ENCODE measurements at places on chromosomes 7 and 10. TPM values are rescaled to one million over a fixed set of nuclear protein-coding genes. Genes with fewer than 3 reads are reported as not detected.

PAPOLB gene
- 0.07 TPM for total RNA-seq

FAM25C gene
- not detected for total RNA-seq

AGMO gene
- 0.27 TPM for total RNA-seq

NKX2-3 gene
- not detected for total RNA-seq

SEMA3A gene
- 19.6 TPM for total RNA-seq

NODAL gene
- total RNA-seq = not detected

OPALIN gene
- not detected for total RNA-seq

SPDYE2 gene
- not detected for total RNA-seq

KCND2 gene
- 12.7 TPM for total RNA-seq

HYAL4 gene
- total RNA-seq = not detected

RNF133 gene
- total RNA-seq = not detected

- H3K4me3 ChIP-seq = no peak overlapping the region
- H3K4me1 ChIP-seq = no peaks in the 10 kb centered on the region
- H3K27ac ChIP-seq = no peak overlapping the region
- peaks cover 4% of the 10 kb centered on the region for H3K36me3 ChIP-seq
- peaks cover 21% of the 10 kb centered on the region for H3K27me3 ChIP-seq
- no peak for DNase-seq
Measured at GRCh38 chr10:4003348-4003973, 218.5 kb upstream of the KLF6 start.

GRCh38 chr10:95289921-95290421 is 832 bp downstream of the PDLIM1 start:
- DNase-seq = no peak
- H3K36me3 ChIP-seq = no peaks in the 10 kb centered on the region
- peak overlapping the region; percentile 94 for H3K4me3 ChIP-seq
- peak overlapping the region; percentile 96 for H3K27ac ChIP-seq
- peaks cover 25% of the 10 kb centered on the region for H3K27me3 ChIP-seq

DNA sequence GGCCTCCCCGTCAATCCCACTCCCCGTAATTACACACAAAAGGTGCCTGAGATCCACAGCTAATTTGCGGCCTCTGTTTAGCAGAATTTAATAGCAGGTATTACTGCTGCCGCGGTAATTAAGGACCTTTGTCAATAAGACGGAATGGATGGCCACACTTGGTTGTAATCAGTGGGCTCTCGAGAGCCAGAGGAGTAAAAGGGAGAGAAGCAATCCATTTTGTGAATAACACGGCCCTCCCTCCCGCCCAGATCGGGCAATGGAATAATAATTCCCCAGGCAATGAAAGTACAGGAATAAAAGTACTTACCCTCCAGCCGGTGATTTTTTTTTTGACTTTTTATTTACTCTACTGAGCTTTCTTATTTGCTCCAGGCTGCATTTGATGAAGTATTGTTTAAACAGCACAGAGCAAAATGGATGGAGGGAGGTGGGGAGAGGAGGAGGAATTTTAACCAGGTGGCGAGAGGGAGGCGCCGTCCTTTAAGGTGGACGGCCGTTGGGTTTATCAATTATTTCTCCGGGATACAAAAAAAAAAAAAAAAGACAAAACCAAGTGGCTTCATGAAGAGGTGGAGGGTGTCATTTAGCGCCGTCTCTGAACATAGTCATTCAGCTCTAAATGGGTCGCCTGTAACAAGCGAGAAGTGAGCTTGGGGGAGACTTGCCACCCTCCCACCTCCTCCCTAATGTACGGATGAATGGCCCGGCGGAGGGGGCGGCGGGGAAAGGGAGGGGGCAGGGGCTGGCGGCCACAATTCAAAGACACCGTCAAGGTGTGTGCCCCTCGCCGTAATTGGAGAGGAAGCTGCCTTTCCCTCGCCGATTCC is 120.3 kb downstream of the BUB3 start:
- peaks cover 11% of the 10 kb centered on the region for H3K4me1 ChIP-seq
- H3K27ac ChIP-seq = no peak overlapping the region
- peaks cover 1% of the 10 kb centered on the region for H3K36me3 ChIP-seq
- peak overlapping the region; percentile 67 for H3K4me3 ChIP-seq

GRCh38 chr7:158759749-158760444 is 55.3 kb upstream of the NCAPG2 start:
- no peaks in the 10 kb centered on the region for H3K27me3 ChIP-seq
- DNase-seq = no peak
- H3K4me3 ChIP-seq = no peak overlapping the region
- H3K4me1 ChIP-seq = no peaks in the 10 kb centered on the region
- peaks cover 38% of the 10 kb centered on the region for H3K36me3 ChIP-seq

GRCh38 chr10:48476279-48476982 is 128.4 kb downstream of the ARHGAP22 start:
- H3K27ac ChIP-seq = no peak overlapping the region
- peaks cover 14% of the 10 kb centered on the region for H3K27me3 ChIP-seq
- H3K36me3 ChIP-seq = no peaks in the 10 kb centered on the region
- H3K4me3 ChIP-seq = no peak overlapping the region
- DNase-seq = peak; percentile 5

DNA sequence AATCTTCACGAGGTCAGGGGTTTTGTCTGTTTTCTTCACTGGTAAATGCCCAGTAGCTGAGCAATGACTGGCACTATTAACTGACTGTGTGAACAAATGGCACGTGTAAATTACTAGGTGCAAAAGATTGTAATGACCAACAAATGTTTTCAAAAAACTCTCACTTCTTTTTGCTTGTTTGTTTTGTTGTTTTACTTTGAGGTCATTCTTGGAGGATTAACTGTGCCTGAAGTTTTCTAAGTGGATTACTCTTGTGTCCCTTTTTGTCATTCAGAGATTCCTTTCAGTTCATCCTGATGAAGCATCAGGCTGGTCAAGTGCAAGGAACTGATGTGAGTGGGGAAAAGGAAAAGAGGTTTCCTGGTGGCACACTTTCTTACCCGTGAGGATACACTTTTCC is 74.4 kb upstream of the PPP1R3C start:
- no peaks in the 10 kb centered on the region for H3K27me3 ChIP-seq
- H3K4me3 ChIP-seq = no peak overlapping the region
- no peak for DNase-seq
- peaks cover 14% of the 10 kb centered on the region for H3K4me1 ChIP-seq

DNA sequence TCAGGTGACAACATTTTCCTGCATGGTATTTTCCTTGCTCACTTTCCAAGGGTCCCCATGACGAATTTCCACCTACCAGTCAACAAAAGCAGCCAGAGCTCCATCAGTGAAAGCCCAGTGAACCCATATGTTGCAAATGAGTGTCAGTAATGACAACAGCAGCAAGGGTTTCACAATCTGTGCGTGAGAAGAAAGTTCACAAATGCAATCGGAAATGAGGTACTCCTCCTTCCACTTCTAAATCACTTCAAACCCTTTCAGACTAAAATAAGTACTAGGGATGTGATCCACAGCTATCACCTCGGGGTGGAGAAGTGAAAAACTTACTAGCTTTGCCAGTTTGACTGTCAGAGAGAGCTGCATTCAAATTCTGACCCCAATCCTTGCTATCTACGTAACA is 55.6 kb upstream of the BET1 start:
- no peak for DNase-seq
- peaks cover 3% of the 10 kb centered on the region for H3K27me3 ChIP-seq
- no peak overlapping the region for H3K4me3 ChIP-seq
- H3K27ac ChIP-seq = no peak overlapping the region
- no peaks in the 10 kb centered on the region for H3K36me3 ChIP-seq
- peaks cover 4% of the 10 kb centered on the region for H3K4me1 ChIP-seq

- no peak overlapping the region for H3K4me3 ChIP-seq
- H3K27me3 ChIP-seq = no peaks in the 10 kb centered on the region
- H3K4me1 ChIP-seq = no peaks in the 10 kb centered on the region
- peak; percentile 31 for DNase-seq
- H3K27ac ChIP-seq = no peak overlapping the region
Measured at GRCh38 chr10:89853781-89854191, 152.4 kb downstream of the KIF20B start.

DNA sequence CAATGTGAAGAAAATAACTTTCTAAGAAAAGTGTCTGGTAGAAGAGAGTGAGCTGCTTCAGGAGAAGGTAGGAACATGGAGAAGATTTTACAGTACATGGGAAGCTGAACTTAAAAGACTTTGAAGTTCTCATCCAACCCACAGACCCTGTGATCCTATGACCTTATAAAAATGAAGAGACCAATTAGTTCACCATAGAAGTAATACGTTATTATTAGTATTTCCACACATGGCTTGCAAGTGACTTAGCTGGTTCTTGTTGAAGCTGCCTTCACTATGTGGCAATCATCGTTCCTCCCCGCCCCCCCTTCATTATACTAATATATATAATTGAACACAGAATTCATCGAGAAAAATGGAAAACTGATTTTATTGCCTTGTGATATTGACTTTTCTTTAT is 129.1 kb downstream of the SND1 start:
- H3K27me3 ChIP-seq = no peaks in the 10 kb centered on the region
- H3K36me3 ChIP-seq = peaks cover 7% of the 10 kb centered on the region
- H3K4me3 ChIP-seq = no peak overlapping the region
- DNase-seq = no peak
- no peak overlapping the region for H3K27ac ChIP-seq

DNA sequence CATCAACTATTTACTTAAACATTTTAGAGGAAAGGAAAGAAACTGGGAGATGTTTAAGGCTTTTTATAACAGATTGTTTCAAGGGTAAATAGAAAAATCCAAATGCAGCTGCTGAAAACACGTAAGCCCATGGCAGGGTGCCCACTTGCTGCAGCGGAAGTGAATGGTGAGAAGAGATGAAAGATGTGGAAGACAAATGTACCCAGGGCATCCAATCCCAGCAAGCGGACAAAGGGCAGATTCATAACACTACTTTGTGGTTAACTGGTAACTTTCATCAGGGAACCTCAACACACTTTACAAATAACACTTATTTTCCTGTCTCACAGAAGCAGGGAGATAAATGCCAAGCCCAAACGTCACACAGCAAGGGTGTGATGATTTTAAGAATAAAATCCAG is 358.4 kb downstream of the KCNMA1 start:
- H3K36me3 ChIP-seq = peaks cover 3% of the 10 kb centered on the region
- peaks cover 56% of the 10 kb centered on the region for H3K27me3 ChIP-seq
- H3K4me3 ChIP-seq = no peak overlapping the region
- H3K4me1 ChIP-seq = peaks cover 18% of the 10 kb centered on the region
- no peak for DNase-seq

DNA sequence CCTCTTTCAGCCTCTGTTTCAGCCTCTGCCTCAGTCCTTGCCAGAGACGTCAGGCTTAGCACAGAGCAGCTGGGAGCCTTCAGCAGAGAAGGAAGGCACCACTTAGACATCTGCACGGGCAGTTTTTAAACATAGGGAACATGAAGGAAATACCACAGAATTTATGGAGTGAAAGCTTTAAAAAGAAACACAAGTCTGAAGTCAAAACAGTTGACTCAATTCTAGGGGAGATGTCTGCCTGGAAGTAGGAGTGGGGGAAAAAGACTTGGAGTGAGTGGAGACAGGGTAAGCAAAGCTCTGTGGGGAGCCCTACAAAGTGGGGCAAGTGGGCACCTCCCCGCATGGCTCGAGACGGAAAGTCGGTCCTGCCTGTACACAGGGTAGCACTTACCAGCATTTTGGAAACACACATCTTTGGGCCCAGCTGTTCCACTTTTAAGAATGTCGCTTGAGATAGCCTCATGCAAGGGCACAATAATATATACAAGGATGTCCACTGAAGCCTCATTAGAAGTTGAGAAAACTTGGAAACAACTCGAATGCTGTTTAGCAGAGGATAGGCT is 5.0 kb upstream of the TBXAS1 start:
- H3K36me3 ChIP-seq = peaks cover 1% of the 10 kb centered on the region
- no peak for DNase-seq
- H3K27me3 ChIP-seq = no peaks in the 10 kb centered on the region
- no peak overlapping the region for H3K27ac ChIP-seq

GRCh38 chr7:25503306-25503705 is 275.0 kb upstream of the NPVF start:
- no peak overlapping the region for H3K27ac ChIP-seq
- H3K36me3 ChIP-seq = no peaks in the 10 kb centered on the region
- no peak overlapping the region for H3K4me3 ChIP-seq
- peaks cover 4% of the 10 kb centered on the region for H3K27me3 ChIP-seq

GRCh38 chr10:1050145-1050544 is 1.2 kb upstream of the IDI1 start:
- H3K4me3 ChIP-seq = peak overlapping the region; percentile 91
- peaks cover 8% of the 10 kb centered on the region for H3K36me3 ChIP-seq
- DNase-seq = no peak
- H3K4me1 ChIP-seq = peaks cover 31% of the 10 kb centered on the region
- H3K27ac ChIP-seq = peak overlapping the region; percentile 99
- H3K27me3 ChIP-seq = no peaks in the 10 kb centered on the region

DNA sequence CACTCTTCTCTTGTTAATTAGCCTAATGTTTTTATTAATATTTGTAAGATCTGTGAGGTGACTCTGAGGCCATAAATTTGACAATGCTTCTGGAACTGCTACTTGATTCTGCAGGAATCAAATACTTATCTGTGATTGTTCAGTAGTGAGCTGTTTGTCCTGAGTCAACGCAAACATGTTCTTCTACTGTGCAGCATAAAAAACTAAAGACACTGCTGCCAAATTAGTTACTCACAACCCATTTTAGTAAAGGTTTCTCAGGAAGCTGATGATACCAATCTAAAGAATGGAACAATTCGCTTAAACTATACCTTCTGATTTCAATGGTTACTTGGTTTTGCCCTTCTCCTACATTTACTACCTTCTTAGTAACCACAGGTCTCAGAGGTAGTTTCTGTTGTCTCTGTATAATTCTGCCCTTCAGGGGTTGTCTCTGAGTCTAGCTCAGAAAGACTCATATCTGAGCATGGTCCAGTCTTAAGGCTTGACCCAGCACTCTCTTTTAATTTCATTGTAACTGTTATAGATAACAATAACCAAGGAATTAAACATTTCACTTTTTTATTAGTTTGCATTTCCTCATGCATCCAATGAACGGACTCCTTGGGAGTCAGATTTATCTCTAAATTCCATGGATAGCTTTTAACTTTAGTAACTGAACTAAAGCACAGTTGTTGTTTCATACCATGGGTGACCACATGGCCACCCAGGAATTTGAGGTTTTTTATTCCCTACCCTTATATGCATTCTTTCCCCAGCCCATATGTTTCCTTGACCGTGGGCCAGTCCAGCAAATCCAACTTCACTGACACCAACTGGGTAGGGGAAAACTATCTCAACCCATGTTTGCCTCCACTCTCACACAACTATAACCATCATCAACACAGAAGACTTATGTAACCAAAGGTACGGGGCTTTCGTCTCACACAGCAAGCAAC is 309.5 kb upstream of the TEX47 start:
- no peaks in the 10 kb centered on the region for H3K36me3 ChIP-seq
- no peak overlapping the region for H3K27ac ChIP-seq
- no peak for DNase-seq
- H3K4me1 ChIP-seq = no peaks in the 10 kb centered on the region

- DNase-seq = no peak
- no peaks in the 10 kb centered on the region for H3K27me3 ChIP-seq
- H3K36me3 ChIP-seq = no peaks in the 10 kb centered on the region
- H3K4me3 ChIP-seq = no peak overlapping the region
- H3K4me1 ChIP-seq = peaks cover 10% of the 10 kb centered on the region
Measured at GRCh38 chr7:45460379-45460778, 113.8 kb upstream of the ADCY1 start.

- no peak for DNase-seq
- H3K4me3 ChIP-seq = no peak overlapping the region
- peak overlapping the region; percentile 41 for H3K27ac ChIP-seq
- H3K27me3 ChIP-seq = no peaks in the 10 kb centered on the region
Measured at GRCh38 chr10:102781090-102781920, 37.6 kb downstream of the WBP1L start.

GRCh38 chr10:33215154-33215553 is 119.3 kb downstream of the NRP1 start:
- H3K36me3 ChIP-seq = peaks cover 25% of the 10 kb centered on the region
- H3K4me3 ChIP-seq = no peak overlapping the region
- H3K27me3 ChIP-seq = no peaks in the 10 kb centered on the region
- H3K27ac ChIP-seq = no peak overlapping the region
- H3K4me1 ChIP-seq = no peaks in the 10 kb centered on the region

- H3K4me1 ChIP-seq = peaks cover 10% of the 10 kb centered on the region
- peaks cover 58% of the 10 kb centered on the region for H3K27me3 ChIP-seq
- no peaks in the 10 kb centered on the region for H3K36me3 ChIP-seq
- H3K27ac ChIP-seq = peak overlapping the region; percentile 67
Measured at GRCh38 chr7:54663603-54664234, 95.3 kb downstream of the SEC61G start.

Data from progenitor cell of endocrine pancreas (in vitro differentiated cells).